ENCODE measurements at places on chromosomes 3 and 15. TPM values are rescaled to one million over a fixed set of nuclear protein-coding genes. Genes with fewer than 3 reads are reported as not detected.

ERICH6 gene
- 0.18 TPM for total RNA-seq

SPESP1 gene
- total RNA-seq = not detected

CSTA gene
- not detected for total RNA-seq

GHRL gene
- total RNA-seq = not detected

BFSP2 gene
- not detected for total RNA-seq

CPNE9 gene
- total RNA-seq = not detected

ETV5 gene
- total RNA-seq = 16.3 TPM

RPL4 gene
- 3,878 TPM for total RNA-seq

CCDC54 gene
- total RNA-seq = not detected

UROC1 gene
- not detected for total RNA-seq

GRCh38 chr3:178289544-178290160 is 246.6 kb upstream of the KCNMB2 start:
- H3K4me1 ChIP-seq = no peaks in the 10 kb centered on the region
- DNase-seq = no peak
- no peak overlapping the region for H3K4me3 ChIP-seq
- H3K27me3 ChIP-seq = no peaks in the 10 kb centered on the region
- no peak overlapping the region for H3K27ac ChIP-seq
- no peaks in the 10 kb centered on the region for H3K36me3 ChIP-seq

GRCh38 chr3:187773233-187774184 is 28.2 kb upstream of the BCL6 start:
- no peaks in the 10 kb centered on the region for H3K4me1 ChIP-seq
- no peak overlapping the region for H3K4me3 ChIP-seq
- no peak overlapping the region for H3K27ac ChIP-seq

- H3K27ac ChIP-seq = no peak overlapping the region
- H3K4me3 ChIP-seq = no peak overlapping the region
- H3K4me1 ChIP-seq = no peaks in the 10 kb centered on the region
- no peaks in the 10 kb centered on the region for H3K36me3 ChIP-seq
- H3K27me3 ChIP-seq = no peaks in the 10 kb centered on the region
These were observed 81.2 kb upstream of the ZBTB20 start for GRCh38 chr3:115228266-115228665.

- DNase-seq = no peak
- no peaks in the 10 kb centered on the region for H3K36me3 ChIP-seq
- H3K27me3 ChIP-seq = no peaks in the 10 kb centered on the region
- H3K4me1 ChIP-seq = peaks cover 5% of the 10 kb centered on the region
- H3K4me3 ChIP-seq = no peak overlapping the region
These were observed 514.1 kb downstream of the MAGI1 start for GRCh38 chr3:65524584-65524983.

- H3K36me3 ChIP-seq = no peaks in the 10 kb centered on the region
- no peak for DNase-seq
- no peak overlapping the region for H3K4me3 ChIP-seq
- no peak overlapping the region for H3K27ac ChIP-seq
- no peaks in the 10 kb centered on the region for H3K4me1 ChIP-seq
These were observed 1359.8 kb downstream of the ZPLD1 start for GRCh38 chr3:103794656-103795055.

- H3K4me3 ChIP-seq = no peak overlapping the region
- no peaks in the 10 kb centered on the region for H3K27me3 ChIP-seq
- H3K36me3 ChIP-seq = no peaks in the 10 kb centered on the region
- peaks cover 22% of the 10 kb centered on the region for H3K4me1 ChIP-seq
These were observed 1074.8 kb upstream of the ALCAM start for GRCh38 chr3:104291878-104292277.

DNA sequence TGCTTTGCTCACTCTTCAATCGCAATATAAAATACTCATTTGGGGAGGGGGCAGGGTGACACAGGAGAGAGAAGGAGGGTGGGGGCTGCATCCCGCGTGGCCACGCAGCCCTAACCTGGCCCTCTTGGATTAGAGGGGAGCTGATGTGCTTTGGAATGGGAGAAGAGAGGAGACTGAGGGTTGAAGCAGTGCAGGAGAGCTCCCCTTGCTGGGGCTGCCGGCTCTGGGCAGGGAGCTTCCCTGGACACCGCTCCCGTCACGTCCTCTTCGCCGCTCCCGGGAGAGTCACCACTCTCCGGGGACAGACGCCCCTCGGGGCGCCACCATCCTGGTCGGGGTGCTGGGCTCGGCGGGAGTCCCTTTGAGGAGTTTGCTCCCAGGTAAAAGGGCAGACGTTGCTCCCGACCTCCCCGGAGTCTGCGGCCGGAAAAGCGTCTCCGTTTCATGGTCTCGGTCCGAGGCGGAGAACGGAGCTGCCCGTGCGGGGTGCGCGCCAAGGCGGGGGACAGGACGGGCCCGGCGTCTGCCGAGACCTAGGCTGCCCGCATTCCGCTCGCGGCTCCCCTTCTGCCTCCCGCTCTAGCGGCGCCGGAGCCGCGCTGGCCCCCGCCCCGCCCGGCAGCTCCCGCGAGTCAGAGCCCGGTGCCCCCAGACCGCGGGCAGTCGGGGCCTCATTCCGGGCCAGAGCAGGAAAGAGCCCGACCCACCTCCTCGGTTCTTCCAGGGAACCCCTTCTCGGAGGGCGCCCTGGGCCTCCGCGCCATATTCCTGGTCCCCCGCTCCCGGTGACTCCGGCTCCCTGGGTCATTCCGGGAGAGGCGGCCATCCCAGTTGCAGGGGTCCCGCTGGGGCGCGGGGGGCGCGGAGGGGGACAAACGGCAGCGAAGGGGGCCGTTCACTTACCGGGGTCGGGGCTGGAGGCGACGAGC is 603 bp downstream of the SLC7A14 start:
- H3K36me3 ChIP-seq = no peaks in the 10 kb centered on the region
- H3K27ac ChIP-seq = no peak overlapping the region
- no peak for DNase-seq
- peaks cover 62% of the 10 kb centered on the region for H3K27me3 ChIP-seq
- H3K4me1 ChIP-seq = no peaks in the 10 kb centered on the region

DNA sequence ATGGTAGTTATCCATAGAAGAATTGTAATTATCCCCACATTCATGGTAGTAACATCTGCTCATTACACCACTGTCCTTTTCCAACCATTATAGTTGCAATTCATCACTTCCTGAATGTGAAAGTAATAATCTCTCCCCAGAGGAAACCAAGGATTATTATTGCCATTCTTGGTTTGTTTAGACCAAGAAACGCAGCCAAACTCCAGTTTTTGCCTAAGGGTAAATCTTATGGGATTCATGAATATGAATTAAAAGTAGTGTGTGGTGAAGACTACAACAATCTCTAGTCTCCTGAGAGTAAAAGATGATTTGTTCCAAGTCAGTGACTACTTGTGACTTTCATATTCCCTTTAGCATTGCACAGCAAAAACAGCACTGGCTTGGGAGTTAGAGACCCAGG is 45.7 kb upstream of the ABI3BP start:
- H3K4me1 ChIP-seq = no peaks in the 10 kb centered on the region
- no peaks in the 10 kb centered on the region for H3K36me3 ChIP-seq
- H3K4me3 ChIP-seq = no peak overlapping the region

DNA sequence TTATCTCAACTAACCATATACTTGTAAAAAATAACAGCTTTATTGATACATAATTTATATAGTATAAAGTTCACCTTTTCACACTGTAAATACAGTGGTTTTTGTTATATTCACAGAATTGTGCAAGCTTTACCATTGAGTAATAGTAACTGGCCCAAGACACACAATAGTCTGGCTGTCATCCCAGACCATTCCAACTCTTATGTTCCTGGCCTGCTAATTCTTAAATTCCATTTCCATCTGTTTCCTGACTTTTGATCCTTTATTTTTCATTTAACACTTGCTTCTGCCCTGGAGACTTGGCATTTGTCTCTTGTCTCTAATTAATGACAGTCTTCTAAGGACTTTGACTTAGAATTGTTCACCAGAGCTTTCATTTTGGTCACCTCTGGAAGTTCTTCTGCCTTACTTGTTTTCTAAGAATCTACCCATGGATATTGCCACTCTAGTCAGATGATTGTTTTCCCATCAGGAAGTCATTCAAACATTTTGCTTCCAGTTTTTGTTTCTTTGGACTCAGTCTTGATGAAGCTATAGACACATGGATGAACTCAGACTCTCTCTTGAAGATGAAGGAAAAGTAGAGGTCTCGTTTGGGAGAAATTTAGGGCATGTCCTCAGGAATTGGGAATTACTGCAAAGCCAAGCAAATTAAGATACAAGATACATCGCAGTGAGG is 27.2 kb upstream of the PLSCR4 start:
- H3K27ac ChIP-seq = no peak overlapping the region
- H3K36me3 ChIP-seq = no peaks in the 10 kb centered on the region
- no peaks in the 10 kb centered on the region for H3K27me3 ChIP-seq
- no peak overlapping the region for H3K4me3 ChIP-seq

- H3K27me3 ChIP-seq = no peaks in the 10 kb centered on the region
- no peaks in the 10 kb centered on the region for H3K36me3 ChIP-seq
- H3K4me1 ChIP-seq = no peaks in the 10 kb centered on the region
- H3K27ac ChIP-seq = no peak overlapping the region
These were observed 617.5 kb downstream of the TBL1XR1 start for GRCh38 chr3:176579711-176580185.

- no peak overlapping the region for H3K4me3 ChIP-seq
- no peak for DNase-seq
- no peaks in the 10 kb centered on the region for H3K27me3 ChIP-seq
These were observed 256.4 kb upstream of the SOX2 start for GRCh38 chr3:181455276-181455675.

DNA sequence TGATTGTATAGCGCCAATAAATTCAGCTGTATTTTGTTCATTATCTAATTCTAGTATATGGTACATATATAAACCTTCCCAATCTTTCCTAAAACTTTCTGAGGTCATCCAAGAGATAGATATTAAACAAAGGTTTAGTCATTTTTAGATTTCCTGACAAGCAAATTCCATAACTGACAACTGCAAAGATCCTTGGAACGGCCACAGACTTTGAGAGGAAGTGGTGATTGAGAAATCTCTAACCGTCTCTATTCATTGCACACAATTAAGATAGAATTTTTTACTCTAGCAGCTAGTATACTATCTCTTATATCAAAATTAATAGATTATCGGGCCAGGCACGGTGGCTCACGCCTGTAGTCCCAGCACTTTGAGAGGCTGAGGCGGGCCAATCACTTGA is 4.7 kb downstream of the CSNK1G1 start:
- H3K27me3 ChIP-seq = no peaks in the 10 kb centered on the region
- peaks cover 4% of the 10 kb centered on the region for H3K4me1 ChIP-seq
- no peak overlapping the region for H3K27ac ChIP-seq
- DNase-seq = peak; percentile 22
- no peaks in the 10 kb centered on the region for H3K36me3 ChIP-seq

All from cardiac muscle cell (in vitro differentiated cells and primary cell).